GM04503 (cell line): ENCODE measurements at places on chromosomes 16 and 17.
A peak's percentile ranks its signal among the peaks of the same experiment; 100 is the strongest.

DNA sequence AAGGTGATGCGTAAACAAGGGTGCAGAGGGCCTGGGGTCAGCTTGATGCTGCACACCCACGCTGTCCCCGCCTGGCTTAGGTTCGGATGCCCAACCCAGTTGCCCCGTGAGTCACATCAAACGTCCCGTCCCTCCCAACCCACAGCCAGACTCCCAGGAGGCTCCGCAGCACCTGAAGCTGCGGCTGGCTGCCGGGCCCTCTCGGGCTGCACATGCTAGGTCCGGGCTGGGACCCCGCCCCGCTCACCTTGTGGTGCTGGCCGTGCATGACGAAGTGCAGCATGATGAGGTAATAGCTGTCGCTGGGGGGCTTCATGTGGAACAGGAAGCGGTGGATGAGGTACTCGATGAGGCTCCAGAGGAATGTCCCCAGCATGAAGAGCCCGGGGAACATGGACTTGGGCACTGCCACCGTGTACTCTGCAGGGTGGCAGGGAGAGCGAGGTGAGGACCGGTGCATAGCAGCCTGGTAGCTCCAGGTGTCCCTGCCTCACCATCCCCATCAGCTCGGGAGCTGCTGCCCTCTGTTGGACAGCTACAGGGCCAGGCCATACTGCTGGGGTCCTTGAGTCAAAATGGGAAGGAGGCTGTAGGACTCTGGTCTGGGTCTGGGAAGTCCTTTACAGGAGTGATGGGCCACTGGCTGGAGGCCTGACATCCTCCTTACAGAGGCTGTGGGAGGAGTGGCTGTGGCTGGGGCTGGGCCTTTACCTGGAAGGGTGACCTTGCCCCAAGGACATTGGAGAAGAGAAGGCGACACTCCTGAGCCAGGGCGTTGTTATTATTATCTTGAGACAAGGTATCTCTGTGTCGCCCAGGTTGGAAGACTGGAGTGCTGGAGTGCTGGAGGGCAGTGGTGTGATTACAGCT lies 18.3 kb upstream of the MLKL start:
- DNase-seq: no peak

- no peak for DNase-seq
These were observed 23.5 kb downstream of the XPO6 start for GRCh38 chr16:28188085-28188916.

DNA sequence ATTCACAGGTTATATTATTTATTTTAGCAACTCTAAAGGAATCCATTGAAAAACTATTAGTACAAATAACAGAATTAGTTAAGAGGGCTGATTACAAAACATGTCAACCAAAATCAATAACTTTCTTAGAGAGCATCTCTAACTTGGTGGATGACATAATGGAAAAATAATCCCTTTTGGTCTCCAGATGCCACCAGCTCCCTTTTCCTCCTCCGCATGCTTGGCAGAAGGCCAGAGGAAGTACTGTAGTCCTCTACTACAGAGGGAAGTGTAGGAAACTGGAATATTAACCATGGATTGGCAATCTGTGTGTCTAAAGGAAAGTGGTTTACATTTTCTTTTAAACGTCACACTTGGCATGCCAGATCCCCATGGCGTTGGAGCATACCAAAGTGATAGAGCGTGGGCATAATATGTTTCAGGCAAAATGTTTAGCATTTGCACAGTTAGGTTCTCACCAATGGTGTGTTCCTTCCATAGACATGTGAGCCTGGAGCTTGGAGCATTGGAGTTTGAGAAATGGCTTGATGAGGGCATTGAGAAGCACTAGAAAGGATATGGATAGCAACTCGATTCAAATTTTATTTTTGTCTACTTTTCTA lies 106.3 kb downstream of the PRKCB start:
- DNase-seq: no peak

DNA sequence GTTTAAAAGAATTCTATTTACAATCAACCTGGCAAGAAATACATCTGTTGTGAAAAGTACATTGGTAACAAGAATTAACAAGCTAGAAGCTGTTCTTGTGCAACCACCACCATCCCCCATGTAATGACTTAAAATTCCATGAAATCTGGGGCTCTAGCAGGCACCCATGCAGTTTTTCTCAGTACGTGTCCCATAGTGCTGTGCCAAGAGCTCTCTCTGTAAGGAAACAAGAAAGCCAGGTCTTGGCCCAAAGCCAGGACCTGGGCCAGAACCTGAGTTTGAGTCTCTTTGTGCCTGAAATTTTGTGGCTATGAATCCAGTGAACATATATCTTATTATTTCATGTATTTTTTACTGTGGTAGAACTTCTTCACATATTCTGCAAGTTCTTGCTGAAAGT lies 46.6 kb downstream of the NUP93 start:
- DNase-seq: peak; percentile 31

DNA sequence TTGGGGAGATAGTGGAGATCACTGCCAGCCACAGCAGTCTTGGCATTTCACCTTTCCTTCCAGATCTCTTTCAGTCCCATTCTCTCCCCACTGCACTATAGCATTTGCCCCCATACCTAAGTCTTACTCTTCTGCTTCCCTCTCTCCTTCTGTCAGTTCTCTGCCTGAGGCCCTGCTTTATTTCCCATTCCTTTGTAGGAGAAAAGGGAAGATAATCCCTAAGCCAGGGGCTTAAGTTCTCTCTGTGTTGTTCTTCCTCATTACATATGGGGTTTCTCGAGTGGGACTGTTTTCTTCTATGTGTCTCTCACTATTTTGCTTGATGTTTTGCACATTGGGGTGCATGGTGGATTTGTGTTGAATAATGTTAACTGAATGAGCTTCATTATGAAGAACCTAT lies 6.4 kb downstream of the KDM6B start:
- DNase-seq: no peak

GRCh38 chr16:51458356-51459140 lies 307.5 kb upstream of the SALL1 start:
- no peak for DNase-seq

GRCh38 chr17:50298018-50298417 lies 23.8 kb downstream of the TMEM92 start:
- DNase-seq: no peak

DNA sequence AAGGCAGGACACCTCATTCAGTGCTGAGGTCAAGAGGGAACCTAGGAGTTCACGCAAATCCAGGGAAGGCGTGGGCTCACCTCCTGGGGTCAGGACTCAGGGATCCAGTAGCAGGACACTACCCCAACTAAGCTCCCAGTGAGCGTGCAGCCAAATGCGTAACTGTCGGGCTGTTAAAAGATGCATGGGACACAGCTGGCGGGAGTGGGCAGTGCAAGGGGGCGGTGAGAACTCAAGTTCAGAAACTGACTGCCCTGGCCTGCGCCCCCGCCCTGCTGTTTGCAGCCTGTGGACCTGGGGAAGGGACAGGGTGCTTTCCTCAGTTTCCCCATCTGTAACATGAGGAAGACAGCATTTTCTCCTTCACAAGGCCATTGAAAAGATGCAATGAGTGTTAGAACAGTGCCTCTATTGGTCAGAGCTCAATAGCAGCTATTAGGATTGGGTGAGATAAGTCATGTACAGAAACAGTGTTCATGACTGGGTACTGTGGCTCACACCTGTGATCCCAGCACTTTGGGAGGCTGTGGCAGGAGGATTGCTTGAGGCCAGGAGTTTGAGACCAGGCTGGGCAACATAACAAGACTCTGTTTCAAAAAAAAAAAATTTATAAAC lies 20.2 kb downstream of the CDIPT start:
- DNase-seq: no peak

DNA sequence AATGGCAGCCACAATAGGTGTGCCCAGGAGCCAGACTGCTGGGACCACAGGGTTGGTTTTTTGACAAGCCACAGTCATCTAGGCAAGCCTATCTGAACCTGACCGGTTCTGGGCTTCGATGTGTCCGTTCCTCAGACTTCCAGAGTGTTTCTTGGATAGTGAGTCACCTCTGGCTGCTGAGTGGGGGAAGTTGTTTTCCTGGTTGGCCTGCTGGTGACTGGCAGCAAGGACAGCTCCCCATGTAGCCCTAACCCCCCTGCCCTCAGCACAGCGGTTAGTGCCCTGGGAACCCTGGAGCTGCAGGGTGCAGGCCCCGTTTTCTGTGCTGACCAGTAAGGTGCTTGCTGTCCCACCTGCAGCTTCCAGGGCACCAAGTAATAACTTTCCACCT lies 65.5 kb downstream of the PLD6 start:
- no peak for DNase-seq

DNA sequence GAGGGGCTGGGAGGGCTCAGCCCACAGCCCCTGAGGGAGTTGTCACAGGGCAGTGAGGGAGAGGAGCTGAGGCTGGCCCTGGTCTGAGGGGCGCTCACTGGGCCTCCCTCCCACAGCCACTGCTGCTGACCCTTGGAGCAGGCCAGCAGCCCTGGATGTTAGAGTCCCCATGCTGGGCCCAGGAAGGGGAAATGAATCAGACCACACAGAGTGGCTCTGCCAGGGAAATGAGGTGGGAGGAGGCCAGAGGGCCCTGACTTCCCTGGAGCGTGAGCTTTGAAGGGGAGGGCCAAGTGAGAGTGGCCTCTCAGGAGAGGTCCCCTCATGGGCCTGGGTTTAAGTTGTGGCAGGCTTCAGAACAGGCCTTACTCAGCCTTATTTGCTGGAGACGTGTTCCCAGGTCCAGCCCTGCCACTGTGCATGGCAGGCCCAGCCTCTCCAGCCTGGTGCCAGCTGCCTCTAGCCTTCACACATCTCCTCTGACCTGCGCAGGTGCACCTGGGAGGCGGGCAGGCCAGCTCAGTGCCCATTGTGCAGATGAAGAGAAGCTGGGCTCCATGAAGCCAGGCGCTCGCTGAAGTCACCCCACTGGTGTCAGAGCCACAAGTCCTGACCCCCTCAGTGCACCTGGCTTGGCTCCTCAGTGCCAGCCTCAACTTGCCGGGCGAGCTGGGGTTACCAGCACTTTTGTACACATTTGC lies 15.4 kb downstream of the GPT2 start:
- DNase-seq: no peak

DNA sequence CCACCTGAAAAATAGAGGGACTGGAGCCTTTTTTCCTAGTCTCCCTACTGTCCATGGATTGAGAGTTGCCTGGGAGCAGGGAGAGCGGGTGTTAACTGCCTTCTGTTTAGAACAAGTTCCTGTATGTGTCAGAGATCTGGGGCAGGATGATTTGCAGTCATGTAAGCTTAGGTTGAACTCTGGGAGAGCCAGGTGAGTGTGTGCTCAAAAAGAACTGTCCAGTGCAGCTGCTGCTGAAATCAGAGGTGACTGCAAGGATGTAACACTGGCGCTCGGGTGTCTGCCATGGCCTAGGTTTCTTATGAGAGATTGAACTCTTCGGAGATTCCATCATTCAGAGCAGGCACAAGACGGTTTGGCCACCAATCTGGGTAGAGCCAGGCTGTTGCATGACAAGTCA lies 432.5 kb downstream of the CDH13 start:
- DNase-seq: no peak

- no peak for DNase-seq
These were observed 9.6 kb upstream of the PRPSAP1 start for GRCh38 chr17:76363107-76363842.

DNA sequence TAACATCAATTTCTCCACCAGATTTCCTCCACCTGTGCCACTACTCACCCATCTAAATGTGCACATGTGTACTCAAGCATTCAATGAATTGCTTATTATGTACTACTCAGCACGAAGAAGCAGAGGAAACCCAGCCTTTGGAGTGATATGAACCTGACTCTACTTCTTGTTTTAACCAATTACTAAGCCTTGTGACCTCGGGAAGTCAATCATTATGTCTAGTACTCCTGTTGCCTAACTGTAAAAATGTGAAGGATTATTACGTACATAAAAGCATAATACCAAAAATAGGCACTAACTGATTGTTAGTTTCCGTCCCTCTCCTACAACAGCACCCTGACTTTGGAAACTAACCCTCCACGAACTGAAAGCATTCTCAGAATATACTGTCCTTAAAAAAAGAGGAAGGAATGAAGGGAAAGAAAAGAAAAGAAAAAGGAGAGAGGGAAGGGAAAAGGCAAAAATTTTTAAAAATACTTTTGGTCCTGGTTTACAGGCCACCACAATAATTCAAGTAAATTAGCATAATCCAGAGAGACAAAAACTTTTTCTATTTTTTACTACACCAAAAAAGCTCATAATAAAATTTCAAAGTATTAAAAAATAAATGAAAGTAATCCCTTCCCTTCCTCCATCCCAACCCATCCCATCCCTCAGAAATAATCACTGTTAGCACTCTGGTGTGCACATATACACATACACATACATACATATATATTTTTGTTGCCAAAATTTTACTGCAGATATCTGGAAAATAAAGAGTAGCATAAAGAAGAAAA lies 53.6 kb downstream of the KANSL1 start:
- DNase-seq: no peak

- no peak for DNase-seq
These were observed 2.7 kb downstream of the HSD3B7 start for GRCh38 chr16:30987581-30988190.

GRCh38 chr16:75251280-75252048 lies at the start of gene BCAR1:
Gene BCAR1, minus strand, starts transcription at chr16:75251624. Its CDS starts 142 bp downstream, at chr16:75251482.
- DNase-seq: peak; percentile 65

DNA sequence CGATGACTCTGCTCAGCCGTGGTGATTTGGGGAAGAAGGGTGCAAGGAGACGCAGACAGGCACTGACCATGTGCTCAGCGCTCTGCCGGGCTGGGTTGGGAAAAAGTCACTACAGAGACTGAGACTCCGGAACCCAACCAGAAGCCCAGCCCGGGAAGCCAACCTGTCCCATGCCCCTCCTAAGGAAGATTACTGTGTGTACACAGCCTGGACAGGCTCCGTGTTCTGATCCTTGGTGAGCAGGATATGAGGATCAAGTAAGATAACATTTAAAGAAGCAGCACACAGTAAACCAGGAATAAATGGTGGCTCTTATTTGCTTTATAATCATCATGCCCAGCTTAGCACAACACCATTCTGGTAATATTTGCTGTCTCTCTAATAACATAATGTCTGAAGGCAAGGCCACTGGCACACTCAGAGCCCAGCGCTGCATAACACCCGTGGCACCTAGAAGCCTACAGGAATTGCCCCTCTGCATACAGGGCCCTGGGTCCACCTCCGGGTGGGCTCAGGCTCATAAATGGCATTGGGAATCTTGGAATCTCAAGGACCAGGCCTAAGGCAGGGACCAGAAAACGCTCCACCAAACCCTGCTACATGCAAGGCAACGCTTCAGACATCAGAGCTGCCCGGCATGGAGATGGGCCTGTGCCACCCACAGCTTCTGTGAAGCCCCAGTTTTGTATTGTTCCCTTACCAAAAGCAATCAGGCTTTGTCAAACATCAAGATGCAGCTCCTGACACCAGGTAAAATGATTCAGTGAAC lies 113.5 kb downstream of the DYNLRB2 start:
- no peak for DNase-seq

GRCh38 chr17:48037036-48037837 lies at the start of gene COPZ2:
Gene COPZ2, minus strand, starts transcription at chr17:48037797. Its CDS starts 20 bp downstream, at chr17:48037777.
- no peak for DNase-seq
